ENCODE measurements at places on chromosomes 2 and 18. TPM values are rescaled to one million over a fixed set of nuclear protein-coding genes. Genes with fewer than 3 reads are reported as not detected.

- DNase-seq = no peak
Observed at GRCh38 chr2:62054029-62054791, 141.7 kb upstream of the B3GNT2 start.

DNA sequence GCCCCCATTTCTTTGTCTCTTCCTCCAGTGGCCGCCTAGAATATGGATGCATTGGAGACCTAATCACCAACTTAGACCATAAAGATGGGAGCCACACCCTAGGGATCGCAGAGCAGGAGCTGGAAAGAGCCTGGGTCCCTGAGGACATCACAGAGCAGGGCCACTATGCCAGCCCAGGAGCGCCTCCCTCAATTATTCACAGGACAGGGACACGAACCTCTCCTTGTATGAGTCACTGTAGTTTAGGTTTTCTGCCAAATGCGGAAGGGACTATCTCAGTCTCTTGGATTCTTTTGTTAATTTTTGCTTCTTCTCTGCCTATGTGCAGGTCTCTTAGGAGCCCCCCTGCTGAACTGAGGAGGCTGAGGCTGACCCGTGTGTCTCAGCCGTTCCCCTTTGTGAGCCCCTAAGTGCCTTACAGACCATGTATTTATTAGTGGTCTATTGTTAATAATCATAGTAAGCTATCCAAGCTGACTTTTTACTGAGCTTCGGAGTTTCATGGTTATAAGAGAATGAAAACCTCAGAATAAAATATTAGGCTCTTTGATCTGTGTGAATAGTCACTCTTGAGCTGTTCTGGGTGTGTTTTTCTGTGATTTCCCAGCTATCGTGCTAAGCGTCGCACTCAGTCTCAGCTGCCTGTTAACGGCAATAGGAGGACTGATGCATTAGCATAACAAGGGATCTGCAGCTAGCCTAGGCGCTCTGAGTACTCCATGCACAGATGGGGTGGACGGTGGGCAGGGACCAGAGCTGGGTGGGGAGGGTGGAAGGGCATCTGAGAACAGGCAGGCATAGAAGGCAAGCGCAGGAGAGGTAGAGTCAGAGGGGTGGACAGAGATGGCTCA, 12.7 kb upstream of the PTPN4 start:
- DNase-seq = no peak

- DNase-seq = no peak
Observed at GRCh38 chr2:234147335-234147861, 96.9 kb downstream of the SPP2 start.

- no peak for DNase-seq
Observed at GRCh38 chr2:6833300-6833604, 32.5 kb downstream of the CMPK2 start.

GRCh38 chr2:61845320-61845719, 8.5 kb downstream of the FAM161A start:
- no peak for DNase-seq

- no peak for DNase-seq
Observed at GRCh38 chr2:86372133-86372532, 34.7 kb upstream of the REEP1 start.

DNA sequence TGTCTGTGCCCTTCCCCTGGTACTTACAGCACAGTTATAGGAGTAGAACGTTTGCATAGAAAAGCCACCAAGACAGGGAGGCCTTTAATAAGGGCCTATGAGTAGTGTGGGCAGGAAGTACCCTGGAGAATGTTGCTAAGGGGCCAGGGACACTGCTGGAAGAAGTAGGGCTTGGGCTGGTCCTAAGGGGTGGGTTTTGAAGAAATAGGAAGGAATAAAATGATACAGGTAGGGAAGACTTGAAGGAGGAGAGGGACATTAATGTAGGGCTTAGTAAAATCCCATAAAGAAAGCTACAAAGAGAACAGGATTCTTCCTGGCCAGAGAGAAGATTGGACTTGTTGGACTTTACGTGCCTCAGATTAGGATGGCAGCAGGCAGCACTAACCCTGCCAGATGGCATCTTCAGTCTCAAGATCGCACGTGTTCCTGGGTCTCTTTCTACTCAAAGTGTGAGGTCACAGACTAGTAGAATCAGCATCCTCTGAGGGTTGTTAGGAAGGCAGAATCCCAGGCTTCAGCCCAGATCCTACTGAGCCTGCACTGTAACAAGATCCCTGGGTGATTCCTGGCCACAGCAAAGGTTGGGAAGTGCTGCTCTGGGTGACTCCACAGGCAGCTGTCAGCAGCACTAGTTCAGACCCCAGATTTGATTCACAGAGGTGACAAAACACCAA, 39.2 kb downstream of the EPAS1 start:
- no peak for DNase-seq

DNA sequence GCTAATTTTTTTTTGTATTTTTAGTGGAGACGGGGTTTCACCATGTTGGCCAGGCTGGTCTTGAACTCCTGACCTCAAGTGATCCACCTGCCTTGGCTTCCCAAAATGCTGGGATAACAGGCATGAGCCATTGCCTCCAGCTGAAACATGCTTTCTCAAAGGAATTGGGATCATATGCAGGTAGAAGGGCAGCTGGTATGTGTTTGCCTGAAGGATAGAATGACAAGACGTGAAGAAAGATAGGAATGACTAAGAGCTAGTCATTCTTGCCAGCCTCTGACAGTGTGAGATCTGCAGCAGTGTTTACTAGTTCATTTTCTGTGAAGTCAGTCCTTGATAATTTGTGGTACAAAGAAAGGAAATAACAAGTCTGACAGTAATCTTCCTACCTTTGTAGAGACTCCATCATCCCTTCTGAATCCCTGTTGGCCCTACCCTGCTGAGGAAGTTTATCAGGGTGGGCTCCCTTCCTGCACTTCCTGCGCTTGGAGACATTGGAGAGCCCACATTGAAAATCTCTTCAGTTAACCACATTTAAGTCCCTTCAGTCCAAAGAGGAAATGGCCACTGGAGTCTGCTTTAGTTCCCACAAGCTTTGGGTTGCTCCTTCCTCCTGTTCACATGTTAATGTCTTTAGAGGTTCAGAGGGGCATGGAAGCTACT, 14.7 kb downstream of the CFLAR start:
- DNase-seq = no peak

DNA sequence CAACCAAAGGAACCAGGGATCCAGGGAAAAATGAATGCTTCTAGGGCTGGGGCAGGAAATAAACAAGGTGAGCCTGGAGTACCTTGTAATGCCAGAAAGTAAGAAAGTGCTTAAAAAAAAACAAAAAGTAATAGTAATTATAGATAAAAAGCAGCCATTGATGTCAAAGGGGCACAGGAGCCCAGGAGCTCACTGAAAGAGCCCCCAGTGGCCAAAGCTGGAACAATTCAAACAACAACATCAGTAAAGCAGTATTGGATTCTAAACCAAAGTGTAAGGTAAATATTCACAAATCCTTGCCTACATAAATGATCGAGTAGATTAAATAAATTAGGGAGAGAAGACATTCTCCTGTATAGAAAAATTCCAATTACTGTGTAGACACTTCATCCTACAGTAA, 114.3 kb upstream of the ARL4C start:
- no peak for DNase-seq

Gene OTOS
- total RNA-seq = not detected

Gene PID1
- total RNA-seq = 24.3 TPM

Gene IL37
- not detected for total RNA-seq

Gene REG3G
- not detected for total RNA-seq

All from sciatic nerve (tissue), 2 donors.